Stimulated activated CD8-positive, alpha-beta memory T cell treated with anti-CD3 and anti-CD28 coated beads, Interleukin-4, amount 100 ng/mL, for 4 hours (primary cell): ENCODE measurements at places on chromosomes 4 and X.

GRCh38 chrX:20333672-20334071 lies 67.0 kb upstream of the RPS6KA3 start:
- no peak for DNase-seq

- no peak for DNase-seq
These were observed 109.2 kb downstream of the GUCY2F start for GRCh38 chrX:109372716-109373115.

DNA sequence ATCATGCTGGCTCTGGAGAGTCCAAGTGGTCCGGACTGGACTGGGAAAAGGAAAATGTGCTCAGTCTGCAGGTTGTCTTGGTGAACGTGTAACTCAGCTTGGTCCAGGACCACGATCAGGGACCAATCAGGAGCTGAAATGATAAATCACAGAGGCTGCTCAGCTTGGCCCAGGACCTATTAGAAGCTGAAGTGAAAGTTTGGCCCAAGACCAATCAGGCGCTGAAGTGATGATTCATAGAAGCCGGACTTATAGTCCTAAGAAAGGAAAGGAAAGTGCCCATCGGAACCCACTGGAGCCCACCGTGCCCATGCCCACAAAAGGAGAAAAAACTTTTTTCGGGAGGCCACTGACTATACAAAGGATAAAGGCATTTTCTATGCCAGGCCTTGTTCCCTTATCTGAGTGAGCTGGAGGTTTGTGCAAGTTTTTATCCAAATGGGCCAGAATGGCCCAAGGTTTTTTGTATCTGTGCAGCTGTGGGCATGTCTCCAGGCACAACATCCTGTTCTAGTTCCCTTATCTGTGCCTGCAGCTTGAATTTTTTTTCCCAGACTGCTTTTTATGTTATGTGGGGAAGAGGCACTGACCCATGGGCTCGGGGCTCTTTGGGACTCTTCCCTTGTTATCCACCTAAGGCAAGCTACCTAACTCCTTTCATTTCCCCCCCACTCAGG lies 194.4 kb downstream of the FAM133A start:
- DNase-seq = no peak

- no peak for DNase-seq
These were observed 52.8 kb upstream of the ANKRD17 start for GRCh38 chr4:73311428-73311827.

DNA sequence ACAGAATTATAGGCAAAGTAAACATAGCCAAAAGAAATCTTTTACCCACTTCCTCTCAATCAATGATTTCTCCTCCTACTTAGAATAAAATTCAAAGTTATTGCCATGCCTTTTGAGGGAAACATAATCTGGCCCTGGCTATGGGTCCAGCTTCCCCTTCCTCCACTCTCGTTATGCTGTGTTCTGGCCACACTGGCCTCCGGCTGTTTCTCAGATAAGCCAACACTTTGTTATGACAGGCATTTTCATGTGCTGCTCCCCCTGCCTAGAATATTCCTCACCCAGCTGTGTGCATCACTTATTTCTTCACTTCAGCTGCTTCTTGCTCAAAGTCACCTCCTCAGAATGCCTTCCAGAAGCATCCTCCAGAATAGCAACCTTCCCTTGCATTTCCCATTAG lies 386.6 kb upstream of the AADAT start:
- no peak for DNase-seq

DNA sequence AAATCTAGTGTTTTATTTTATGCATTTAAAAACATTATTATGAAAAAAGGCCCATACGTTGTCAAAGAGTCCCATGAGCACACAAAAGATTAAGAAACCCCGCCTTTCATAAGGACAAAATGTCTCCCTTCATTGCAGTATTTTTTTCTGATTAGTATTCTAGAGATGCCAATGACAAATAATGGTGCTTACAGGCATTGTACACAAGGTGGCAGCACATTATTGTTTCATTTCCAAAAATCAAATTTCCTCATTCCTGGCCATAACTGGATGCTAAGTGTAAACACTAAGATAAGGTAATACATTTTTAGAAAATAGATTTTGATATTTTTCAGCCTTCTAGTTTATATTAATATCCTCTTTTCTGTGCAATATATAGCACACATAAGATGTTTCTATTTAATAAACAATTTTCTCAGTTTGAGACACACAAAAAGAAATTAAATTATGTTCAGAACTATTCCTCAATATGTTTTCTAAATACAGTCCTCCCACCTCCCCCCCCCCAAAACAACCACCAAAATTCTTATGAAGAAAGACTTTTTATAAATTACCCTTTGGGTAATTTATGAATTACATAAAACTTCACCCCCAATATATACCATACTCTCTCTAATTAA lies 47.7 kb downstream of the TIGD2 start:
- no peak for DNase-seq

DNA sequence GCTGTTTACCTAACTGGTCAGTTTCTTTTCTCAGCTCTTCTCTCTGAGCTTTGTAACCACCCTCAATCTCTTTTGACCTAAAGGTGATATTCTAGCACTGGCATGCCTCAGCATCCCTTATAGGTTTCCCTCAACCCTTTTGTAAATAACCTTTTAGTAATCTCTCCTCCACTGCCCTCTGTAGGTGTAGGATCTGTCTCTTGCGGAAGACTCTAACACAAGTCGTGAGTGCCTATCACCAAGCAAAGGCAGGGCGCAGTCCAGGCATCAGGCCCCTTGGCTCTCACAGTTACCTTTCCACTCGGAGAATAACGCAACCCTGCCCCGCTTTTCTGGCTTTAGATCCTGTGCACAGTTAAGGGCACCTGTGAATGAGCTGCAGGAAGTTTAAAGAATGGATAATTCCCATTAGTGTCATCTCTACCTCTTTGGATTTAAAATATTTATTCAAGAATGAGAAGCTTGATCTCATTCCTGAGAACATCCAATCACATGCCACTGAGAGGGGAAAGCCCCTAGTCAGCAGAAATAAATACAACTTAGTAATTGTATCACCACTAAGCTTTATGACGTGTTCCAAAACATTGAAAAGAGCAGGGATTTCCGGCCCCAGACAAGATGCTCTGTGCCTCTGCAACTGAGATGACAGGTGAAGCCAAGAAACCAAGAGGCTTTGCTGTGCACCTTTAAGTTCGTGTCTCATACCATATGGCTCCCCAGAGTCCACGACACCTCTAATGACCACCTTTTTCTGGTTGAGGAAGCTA lies 58.8 kb downstream of the SPINK2 start:
- DNase-seq = no peak

GRCh38 chr4:156946516-156947424 lies 24.8 kb downstream of the PDGFC start:
- DNase-seq = no peak

DNA sequence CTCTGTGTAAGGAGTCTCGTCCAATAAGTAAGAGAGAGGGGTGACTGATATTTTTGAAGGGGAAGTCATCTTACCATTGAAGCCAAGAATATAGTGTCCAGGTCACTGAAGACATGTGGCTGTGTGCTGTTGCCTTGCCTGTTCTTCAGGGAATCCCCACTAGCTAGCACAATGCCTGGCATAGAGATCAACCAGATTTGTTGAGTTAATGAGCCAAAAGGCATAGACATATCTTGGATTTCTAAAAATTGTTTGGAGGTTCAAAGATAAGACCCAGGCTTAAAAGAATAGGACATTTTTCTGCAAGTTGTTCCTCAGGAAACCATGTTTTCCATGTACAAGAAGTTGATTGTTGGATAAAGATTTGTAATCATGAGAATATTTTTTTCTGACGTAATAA lies 119.3 kb upstream of the DKK2 start:
- no peak for DNase-seq

GRCh38 chrX:149717803-149718202 lies 5.9 kb downstream of the MAGEA11 start:
- DNase-seq = no peak

GRCh38 chr4:112704991-112705845 lies 68.3 kb downstream of the LARP7 start:
- DNase-seq = no peak

GRCh38 chr4:184506527-184507121 lies 32.3 kb upstream of the IRF2 start:
- DNase-seq = no peak

DNA sequence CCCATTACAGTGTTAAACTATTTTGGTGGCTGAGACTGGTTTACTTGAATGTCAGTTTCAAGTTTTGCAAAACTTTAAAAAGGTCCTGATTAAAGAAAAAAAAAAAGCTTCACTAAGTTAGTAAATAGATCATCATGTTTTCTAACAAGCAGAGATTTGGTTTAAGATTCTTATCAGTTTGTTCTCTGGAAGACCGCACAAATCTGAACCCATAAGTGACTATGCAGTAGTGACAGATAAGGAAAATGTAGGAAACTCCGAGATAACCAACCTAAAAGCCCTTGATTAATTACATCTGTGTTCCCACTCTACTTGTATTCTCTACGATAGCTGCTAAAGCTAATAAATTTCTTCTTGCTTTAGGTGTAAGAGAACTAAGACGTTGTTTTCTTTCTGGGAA lies 1799.8 kb upstream of the ADGRL3 start:
- no peak for DNase-seq
